ENCODE measurements at places on chromosomes 5 and 9. TPM values are rescaled to one million over a fixed set of nuclear protein-coding genes. Genes with fewer than 3 reads are reported as not detected.

The KCNIP1 gene
- not detected for total RNA-seq

The SPAAR gene
- 1.3 TPM for total RNA-seq

The FBP2 gene
- 12.1 TPM for total RNA-seq

The PCDHAC1 gene
- not detected for total RNA-seq

The DNAH5 gene
- total RNA-seq, result 1.0 TPM

The SLC45A2 gene
- not detected for total RNA-seq

The PCDHB14 gene
- total RNA-seq, result 1.9 TPM

Measured in gastrocnemius medialis (tissue), 4 donors.